AG09309 (cell line): ENCODE measurements at places on chromosomes 16 and 17.

DNA sequence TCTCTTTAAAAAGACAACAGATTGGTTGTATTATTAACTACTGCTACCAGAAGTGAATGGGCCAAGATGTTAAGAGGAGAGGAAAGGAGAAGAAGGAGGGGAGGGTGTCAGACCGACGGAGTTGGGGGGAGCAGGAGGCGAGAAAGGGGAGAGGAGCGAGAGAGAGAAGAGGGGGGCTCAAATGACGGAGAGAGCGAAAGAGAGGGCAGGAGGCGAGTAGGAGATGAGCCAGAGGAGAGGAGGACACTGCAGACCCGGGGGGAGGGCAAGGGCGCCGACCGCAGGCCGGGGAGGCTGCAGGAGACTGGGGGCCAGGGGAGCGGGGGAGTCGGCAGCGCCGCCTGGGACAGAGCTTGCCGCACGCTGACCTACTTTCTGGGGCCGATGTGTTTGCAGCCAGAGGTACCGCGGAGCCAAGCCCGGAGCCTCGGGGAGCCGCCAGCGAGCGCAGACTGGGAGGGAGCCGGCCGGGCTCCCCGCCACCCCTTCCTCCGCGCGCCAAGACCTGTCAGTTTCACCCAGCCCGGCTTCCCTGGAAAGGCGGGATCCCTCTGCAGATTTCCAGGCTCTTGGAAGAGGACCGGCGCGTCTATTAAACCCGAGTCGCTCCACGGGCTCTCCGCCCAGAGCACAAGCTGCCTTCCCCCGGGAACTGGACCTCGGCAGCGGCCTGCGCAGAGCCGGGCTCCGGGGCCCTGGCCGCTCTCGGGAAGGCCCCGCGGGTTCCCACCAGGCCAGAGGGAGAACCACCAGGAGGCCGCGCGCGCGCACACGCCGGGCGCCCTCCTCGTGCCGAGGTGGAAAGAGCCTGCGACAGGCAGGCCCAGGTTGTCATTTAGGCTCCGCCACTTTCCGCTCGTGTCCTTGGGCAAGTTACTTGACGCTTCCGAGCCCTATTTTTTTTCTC, 74.6 kb downstream of the CMC2 start:
- DNase-seq = peak; percentile 10

DNA sequence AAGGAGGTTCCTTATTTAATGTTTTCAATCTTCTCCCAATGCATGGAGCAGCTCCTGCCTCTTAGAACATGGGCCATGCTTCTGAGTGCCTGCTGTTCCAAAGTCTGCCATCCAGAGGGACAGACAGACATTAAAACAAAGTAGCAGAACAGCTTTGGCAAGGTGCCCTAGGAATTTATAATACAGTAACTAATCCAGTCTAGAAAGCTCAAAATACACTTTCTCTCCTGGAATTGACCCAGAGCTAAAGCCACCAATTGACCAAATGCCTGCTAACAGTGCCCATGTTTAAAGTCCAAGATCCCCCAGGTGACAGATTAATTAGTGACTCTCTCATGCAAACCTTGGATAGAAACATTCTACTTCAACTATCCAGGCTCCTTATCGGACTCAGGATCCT, 11.1 kb upstream of the CHRNE start:
- no peak for DNase-seq

DNA sequence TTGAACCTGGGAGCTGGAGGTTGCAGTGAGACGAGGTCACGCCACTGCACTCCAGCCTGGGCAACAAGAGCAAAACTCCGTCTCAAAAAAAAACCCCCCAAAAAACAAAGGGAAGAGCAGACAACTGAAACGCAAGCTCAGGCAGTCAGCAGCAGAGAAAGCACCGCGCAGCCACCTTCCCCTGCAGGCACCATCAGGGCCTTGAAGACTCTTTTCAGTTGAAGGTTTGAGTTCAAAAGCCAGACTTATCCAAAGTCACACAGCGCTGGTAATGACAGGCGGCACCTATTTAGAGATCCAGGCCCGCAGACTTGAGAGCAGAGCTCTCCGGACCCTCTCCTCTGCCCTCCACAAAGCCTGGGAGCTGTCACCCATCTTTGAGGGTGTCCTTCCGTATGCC, 11.1 kb downstream of the ZBTB4 start:
- DNase-seq = no peak

GRCh38 chr16:27920391-27920891, 143.1 kb downstream of the GSG1L start:
- DNase-seq = no peak

- no peak for DNase-seq
Observed at GRCh38 chr17:29933379-29933778, 3.4 kb upstream of the SSH2 start.

DNA sequence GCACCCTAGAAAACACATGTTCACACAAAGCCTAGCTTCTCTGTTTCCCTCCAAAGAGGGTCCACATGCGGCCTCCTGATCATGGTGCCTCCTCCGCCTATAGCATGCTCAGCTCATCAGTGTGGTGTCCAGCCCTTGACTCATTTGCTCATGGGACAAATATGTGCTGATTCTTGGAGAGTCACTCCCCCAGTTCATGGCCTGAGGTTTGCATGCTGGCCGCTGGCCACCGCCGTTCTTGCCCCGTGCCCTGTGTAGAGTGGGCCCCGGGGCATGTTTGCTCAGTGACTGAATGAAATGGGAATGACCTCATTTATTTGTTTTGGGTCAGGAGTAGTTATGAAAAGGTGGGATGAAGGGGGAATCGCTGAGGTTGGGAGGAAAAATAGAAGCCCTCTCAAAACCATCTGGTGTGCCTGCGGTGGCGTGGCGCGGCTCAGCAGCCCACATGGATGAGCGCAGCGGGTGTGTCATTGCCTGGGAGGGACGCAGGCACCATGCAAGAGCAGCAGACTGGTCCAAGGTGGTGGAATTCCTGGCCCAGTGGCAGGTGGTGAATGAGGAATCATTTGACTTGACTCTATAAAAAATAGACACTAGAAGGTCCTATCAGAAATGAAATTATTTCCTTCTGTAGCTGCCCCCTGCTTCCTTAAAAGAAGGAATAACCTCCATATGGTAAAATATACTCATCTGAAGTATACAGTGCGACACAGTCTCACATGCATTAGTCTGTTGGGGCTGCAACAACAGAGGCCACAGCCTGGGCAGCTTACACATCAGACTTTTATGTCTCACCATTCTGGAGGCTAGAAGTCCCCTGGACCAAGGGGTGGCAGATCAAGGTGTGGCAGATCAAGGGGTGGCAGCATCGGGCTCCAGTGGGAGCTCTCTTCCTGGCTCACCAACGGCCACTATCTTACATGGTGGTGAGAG, 31.7 kb downstream of the CRISPLD2 start:
- DNase-seq = peak; percentile 78

- DNase-seq = no peak
Observed at GRCh38 chr17:65005858-65006257, 50.7 kb downstream of the GNA13 start.

DNA sequence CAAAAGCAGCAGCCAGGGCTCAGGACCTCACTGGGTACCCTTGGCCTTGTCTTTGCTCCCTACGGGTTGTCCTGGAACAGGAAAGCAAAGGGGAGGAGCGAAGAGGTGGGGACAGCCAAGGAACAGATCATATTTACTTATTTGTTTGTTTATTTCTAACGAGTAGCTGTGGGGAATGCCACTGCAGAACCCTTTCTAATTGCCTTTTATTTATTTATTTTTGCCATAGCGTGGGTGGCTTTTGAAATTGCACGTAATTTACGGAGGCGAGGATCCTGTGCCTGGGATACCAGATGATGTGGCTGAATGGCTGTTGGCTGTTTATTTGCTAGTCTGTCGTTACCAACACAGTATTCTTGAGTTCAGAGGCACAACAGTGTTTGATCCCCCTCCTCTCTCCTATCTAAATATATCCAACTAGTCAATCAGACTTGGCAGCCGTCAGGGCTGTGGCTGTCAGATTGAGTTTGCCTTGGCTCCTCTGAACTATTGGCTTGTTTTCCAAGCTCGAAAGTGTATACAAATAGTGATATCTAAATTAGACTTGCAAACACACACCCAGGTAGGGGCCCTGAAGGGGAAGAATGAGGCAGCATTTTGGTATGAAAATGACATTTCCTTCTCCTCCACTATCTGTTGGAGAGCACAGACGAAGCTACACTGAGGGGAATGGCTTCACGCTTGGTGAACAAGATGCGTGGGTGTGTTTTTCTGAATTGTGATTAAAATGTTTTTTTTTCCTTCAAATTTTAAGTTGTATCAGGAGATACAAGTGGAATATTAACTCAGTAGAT, 110.4 kb downstream of the MSI2 start:
- DNase-seq = no peak

DNA sequence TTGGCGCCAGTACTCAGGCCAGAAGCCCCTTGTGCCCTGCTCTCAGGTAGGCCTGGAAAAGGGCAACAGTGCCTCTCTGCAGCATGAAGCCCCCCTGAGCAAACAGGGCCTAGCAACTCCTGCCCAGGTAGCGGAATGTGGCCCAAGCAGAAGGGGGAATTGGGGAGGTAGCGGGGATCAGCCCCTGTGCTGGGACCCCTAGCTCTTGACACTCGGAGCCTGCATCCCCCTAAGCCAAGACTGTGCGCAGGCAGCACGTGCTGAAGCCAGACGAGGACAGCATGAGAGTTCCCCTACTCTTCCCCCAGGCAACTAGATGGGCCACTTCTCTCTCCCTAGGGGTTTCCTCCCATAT, 823 bp upstream of the CD2BP2 start:
- no peak for DNase-seq

DNA sequence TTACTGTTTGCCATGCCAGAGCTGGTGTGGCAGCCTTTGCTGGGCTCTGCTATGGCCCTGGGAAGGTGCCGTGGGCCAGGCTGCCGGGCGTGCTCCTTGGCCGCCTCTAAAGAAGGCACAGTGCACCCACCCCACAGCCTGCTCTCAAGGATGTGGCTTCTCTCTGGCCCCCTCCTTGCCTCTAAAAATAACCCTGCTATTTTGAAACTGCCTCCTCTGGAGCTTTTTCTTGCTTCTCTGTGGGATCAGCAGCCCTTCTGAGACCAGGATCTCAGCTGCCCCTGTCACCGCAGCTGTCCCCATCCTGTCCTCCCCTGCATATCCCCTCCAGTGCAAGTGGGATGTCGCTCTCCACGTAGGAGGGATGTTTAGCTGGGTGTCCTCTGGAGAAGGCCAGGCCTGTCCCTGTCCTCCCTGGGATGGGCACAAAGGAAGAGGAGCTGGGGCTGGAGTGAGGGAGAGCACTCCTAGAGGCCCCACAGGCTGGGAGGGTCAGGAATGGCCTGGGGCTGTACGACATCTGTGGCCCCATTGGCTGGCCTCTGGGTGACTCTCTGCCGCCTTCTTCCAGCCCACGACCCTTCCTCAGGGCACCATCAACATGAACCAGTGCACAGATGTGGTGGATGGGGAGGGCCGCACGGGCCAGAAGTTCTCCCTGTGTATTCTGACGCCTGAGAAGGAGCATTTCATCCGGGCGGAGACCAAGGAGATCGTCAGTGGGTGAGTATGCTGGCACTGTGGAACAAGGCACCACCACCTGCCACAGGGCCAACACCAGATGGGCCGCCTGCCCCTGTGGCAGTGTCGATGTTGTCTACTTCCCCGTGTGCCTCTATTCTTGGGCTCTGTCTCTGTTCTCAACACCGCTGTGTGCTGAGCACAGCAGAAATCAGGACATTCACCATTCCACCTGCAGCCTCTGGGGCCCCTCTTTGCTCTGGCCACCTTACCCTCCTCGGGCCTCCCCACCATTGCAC, 79.7 kb downstream of the PLD6 start:
- DNase-seq = no peak

DNA sequence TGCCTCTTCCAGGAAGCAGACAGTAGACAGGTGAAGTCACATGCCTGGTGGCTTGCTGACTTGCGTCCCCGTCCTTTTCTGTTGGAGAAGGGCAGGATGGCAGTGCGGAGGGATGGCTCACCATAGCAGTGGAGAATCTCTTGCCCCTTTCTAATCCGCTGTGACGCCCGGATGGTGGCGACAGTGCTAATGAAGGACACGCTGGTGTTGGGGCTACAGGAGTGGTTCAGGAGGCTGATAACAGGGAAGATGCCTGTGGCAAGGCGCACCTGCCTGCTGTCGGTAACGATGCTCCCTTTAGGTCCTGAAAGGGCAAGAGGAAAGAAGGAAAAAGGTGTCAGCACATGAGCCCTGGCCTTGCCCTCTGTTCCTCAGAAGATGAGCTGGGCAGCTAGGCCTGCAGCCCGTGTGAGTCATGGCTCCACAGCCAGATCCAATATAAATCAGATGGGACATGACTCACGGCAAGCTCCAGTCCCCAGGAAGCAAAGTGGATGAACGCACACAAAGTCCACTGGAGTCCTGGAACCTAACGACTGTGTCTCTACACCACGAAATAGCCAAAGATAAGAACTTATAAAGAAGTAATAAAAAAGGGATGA, 25.5 kb downstream of the SERPINF1 start:
- DNase-seq = peak; percentile 85

- DNase-seq = peak; percentile 41
Observed at GRCh38 chr17:57370037-57370581, 113.8 kb downstream of the MSI2 start.

GRCh38 chr17:69516225-69516624, 101.7 kb downstream of the MAP2K6 start:
- no peak for DNase-seq

DNA sequence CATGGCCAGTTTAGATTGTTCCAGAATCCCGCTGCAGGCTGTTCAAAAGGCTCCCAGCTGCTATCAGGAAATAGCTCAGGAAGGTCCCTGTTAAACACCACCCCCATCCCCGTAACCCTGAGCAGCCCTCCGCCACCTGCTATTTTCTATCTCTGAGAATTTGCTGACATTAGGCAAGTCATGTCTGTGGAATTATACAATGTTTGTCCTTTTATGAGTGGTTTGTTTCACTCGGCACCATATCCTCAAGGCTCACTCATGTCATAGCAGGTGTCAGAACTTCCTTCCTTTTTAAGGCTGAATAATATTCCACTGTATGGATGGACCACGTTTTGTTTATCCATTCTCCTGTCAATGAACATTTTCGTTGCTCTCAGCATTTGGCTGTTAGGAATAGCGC, 164.3 kb upstream of the FOXF1 start:
- DNase-seq = no peak

DNA sequence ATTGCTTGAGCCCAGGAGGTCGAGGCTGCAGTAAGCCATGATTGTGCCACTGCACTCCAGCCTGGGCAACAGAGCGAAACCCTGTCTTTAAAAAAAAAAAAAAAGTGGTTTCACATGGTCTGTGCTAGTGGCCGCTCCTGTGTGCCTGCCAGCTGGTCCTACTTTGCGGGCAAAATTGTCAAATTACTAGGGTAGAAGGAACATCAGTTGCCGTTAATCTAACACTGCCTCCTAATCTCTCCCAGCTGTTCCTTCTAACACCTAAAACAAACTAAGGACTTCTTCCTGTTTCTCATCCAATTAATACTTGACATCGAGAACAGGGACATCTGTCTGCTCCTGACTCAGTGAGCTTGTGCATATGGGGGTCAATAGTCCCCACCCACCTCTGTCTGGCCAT, 23.9 kb downstream of the TMEM11 start:
- no peak for DNase-seq

- DNase-seq = no peak
Observed at GRCh38 chr17:11035681-11036080, 197.8 kb upstream of the PIRT start.

DNA sequence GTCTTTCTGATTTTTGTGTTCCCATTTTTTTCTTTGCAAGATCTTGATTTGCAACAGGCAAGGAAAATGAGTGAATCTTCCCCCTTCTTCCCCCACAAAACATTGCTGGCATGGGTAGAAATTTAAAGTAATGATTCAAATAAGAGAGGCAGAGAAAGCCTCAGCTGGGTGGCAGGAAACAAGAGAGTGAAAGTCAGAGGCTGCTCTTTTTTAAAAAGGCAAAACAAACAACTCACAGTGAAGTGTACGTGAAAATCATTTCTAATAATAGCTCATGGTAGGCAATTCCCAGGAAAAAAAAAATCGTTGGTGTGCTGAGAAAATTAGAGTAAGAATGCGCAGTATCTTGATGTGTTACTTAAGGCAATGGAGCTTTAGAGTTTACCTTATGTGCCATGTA, 229.5 kb downstream of the FTO start:
- no peak for DNase-seq
